ENCODE measurements at places on chromosomes 3 and 15.

- DNase-seq = no peak
These were observed 32.7 kb downstream of the UBXN7 start for GRCh38 chr3:196399485-196399945.

- no peak for DNase-seq
These were observed 13.4 kb downstream of the LRIG1 start for GRCh38 chr3:66487465-66487864.

GRCh38 chr15:79994615-79995014 is 23.6 kb upstream of the BCL2A1 start:
- no peak for DNase-seq

DNA sequence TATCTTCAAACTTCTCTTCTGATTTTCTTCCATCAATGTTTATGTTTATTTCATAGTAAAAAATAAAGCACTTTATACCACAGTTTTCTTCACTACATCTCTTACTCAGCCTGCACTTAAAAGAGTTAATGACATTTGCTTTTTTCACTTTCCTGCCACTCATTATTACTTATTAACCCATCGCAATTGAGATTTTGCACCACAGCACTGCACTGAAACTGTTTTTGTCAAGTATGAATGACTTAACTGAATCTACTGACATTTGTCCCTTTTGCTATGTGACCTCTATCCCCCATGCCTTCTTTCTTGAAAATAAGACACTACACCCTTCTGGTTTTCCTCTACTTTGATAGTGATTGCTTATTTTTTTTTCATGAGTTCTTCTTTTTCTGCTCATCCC is 739.7 kb upstream of the DPPA4 start:
- no peak for DNase-seq

DNA sequence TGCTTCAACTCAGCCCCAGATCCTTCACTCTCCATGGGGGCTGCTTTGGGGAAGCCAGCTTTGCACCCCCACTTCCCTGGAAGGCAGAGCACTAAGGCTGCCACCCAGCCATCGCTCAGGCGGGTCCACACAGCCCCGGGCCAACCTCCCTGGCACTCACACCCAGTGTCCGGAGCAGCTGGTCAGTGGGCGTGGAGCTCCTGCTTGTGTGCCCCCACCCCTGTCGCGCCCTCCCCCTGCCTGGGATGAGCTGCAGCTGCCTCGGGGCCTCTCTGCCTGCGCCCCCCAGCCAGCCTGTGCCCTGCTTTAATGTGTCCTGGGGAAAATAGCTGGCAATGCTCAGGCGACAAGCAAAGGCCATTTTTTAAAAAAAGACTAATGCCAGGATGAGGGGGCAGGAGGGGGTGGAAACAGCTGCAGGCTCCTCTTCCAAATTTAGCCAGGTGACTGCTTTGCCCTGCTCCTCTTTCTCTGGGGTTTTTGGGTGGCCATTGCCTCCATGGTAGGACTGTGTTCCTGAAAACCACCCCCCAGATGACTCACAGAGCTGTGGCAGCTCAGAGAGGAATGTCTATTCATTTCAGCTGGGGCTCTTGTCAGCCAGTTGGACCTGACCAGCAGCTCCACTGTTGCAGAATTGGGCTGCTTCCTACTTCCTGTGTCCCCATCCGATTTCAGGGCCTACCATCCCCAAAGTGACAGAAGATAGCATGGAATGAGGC is 65.0 kb downstream of the CEMIP start:
- no peak for DNase-seq

GRCh38 chr15:50183112-50183794 is 1.3 kb downstream of the SLC27A2 start:
- DNase-seq = no peak

- no peak for DNase-seq
These were observed 31.6 kb downstream of the TSC22D2 start for GRCh38 chr3:150439657-150440056.

GRCh38 chr3:76463501-76463900 is 576.4 kb upstream of the ROBO2 start:
- DNase-seq = no peak

DNA sequence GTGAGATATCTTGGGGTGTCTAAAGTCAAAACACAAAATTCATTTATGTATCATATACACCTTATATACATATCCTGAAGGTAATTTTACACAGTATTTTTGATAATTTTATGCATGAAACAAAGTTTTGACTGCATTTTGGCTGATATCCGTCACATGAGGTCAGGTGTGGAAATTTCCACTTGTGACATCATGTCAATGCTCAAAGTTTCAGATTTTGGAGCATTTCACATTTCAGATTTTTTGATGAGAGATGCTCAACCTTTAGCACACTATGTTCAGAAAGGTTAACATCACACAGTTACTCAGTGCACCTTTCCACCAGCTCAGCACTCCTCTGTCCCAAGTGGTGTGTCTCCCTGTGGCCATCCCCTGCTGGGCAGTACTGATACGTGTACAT is 37.7 kb upstream of the CPB1 start:
- DNase-seq = no peak

DNA sequence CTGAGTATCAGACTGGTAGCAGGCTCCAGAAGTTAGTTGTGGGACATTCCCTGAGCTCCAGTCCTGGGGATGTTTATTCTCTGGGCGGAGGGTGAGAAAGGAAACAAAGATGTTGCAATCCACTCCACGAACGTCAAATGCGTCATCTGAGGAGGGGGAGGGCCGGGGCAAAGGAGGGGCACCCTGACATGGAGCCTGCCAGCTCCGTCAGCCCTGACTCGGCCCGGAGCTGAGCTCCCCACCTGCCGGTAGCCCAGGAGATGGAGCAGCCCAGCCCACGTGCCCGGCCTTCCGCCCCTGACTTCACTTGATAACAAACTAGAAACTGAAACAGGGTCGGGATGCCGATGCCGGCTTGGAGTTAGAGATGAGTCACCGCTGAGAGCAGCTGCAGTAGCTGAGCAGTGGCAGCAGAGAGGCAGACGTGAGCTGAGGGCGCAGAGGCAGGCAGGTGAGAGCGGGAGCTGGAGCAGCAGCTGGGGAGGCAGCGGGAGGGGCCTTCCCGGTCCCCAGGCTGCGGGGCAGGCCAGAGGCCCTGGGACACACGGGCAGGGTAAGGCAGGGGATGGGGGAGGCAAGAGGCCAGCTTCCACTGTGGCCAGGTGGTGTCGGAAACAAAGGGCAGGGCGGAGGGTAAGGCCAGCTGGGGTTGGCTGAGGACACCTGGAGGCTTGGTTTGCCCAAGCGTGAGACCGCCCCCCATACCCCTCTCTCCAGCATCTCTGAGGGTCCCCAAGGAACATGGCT is at the start of gene ISG20:
Gene ISG20, plus strand, starts transcription at position 391 of the 747 bp plus-strand sequence. Its CDS starts 351 bp downstream, at position 742.
- peak; percentile 78 for DNase-seq

GRCh38 chr15:81336568-81336967 is 12.6 kb upstream of the STARD5 start:
- no peak for DNase-seq

DNA sequence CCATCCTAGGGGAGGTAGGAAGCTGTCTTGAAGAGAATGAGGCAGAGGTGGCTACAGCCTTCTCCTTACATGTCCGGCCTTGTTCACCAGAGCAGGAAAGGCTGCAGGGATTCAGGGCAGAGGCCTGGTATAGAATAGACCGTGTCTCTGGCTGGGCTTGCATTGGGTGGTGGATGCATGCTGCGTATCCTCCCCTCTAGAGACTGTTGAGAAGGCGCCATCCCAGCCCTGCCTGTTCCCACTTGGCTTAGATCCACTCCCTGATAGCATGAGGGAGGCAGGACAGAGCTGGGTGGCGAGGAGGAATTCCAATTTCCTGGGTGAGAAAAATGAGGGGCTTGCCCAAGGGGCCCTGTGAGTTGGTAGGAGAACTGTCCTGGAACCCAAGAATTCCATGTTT is 57.5 kb downstream of the CORO2B start:
- no peak for DNase-seq

- DNase-seq = no peak
These were observed 79.0 kb downstream of the SERPINI1 start for GRCh38 chr3:167814441-167814951.

GRCh38 chr3:187741403-187742350 is 3.6 kb downstream of the BCL6 start:
- DNase-seq = no peak

DNA sequence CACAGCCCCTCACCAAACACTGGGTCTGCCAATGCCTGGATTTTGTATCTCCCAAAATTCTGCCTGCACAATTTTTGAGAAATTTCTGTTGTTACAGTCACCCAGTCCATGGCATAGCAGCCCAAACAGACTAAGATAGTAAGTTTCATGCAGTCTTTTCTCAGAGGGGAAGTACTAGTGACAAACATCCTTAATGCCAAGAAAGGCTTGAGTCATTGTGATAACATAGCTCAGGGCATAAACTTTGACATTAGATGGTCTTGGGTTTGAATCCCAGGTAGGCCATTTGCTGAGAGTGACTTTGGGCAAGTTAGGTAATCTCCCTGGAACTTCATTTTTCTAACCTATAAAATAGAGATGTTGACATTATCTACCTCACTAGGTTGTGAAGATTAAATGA is 36.1 kb upstream of the PFN2 start:
- DNase-seq = no peak

GRCh38 chr3:164730815-164731360 is 347.4 kb downstream of the SI start:
- no peak for DNase-seq

DNA sequence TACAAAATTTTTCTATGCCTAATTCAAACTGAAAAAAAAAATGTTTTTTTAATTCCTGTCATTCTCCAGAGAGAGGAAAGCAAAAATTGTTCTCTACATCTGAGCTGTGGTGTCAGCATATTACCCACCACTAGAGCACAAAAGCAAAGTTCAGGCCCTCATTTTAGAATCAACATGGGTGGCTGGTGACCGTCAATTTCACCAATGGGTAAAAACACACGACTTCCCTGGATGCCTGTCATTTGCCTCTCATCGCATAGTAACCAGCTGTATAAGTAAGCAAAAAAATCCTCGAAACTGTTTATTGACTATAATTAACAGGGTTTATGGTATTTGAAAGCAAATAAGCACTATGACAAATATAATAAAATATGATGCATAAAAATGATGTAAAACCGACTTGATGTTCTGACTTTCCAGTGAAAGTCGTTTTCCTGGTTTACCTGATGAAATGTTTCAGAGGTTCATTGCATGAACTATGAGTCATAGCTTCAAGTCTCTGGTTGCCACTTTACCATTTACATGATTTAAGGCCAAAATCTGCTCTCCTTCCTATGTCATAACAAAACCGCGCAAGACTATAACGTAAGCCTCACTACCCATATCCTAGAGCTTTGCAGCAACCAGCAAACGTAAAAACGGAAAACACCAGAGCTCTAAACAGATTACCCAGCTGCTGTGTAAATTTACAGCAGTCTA is 60.5 kb downstream of the THBS1 start:
- DNase-seq = no peak

GRCh38 chr3:196423044-196423781 is 9.0 kb downstream of the UBXN7 start:
- no peak for DNase-seq

GRCh38 chr15:25439369-25439836 is 579 bp upstream of the UBE3A start:
- no peak for DNase-seq

- no peak for DNase-seq
These were observed 258.8 kb downstream of the PLOD2 start for GRCh38 chr3:145902166-145902565.

GRCh38 chr3:14213066-14213774 is 34.6 kb downstream of the LSM3 start:
- no peak for DNase-seq

- no peak for DNase-seq
These were observed 235.5 kb downstream of the UBE2E2 start for GRCh38 chr3:23438657-23439056.

DNA sequence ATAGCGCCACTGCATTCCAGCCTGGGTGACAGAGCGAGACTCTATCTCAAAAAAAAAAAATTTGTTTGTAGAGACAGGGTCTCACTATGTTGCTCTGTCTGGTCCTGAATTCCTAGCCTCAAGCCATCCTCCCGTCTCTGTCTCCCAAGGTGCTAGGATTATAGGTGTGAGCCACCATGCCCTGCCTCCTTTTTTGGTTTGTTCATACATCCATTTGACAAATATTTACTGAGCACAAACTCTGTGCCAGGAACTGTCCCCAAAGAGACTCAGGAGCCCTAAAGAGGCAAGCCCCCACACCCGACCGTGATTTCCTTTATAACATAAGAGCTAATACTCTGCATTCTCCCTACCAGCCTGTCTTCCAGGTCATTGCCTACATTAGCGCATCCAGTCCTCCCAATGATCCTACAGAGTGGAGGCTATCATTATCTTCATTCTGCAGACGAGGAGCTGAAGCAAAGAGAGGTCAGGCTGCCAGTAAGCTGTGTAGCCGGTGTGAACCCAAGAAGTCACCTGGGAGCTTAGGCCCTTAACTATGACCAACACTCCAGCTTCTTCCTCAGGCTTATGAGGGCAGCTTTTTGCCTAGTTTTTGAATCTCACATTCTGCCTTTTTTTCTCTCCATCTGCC is 6.3 kb upstream of the PXK start:
- no peak for DNase-seq

- DNase-seq = no peak
These were observed 18.0 kb upstream of the SLTM start for GRCh38 chr15:58951388-58952007.

- DNase-seq = no peak
These were observed 240.0 kb upstream of the CFAP20DC start for GRCh38 chr3:59289831-59290230.

DNA sequence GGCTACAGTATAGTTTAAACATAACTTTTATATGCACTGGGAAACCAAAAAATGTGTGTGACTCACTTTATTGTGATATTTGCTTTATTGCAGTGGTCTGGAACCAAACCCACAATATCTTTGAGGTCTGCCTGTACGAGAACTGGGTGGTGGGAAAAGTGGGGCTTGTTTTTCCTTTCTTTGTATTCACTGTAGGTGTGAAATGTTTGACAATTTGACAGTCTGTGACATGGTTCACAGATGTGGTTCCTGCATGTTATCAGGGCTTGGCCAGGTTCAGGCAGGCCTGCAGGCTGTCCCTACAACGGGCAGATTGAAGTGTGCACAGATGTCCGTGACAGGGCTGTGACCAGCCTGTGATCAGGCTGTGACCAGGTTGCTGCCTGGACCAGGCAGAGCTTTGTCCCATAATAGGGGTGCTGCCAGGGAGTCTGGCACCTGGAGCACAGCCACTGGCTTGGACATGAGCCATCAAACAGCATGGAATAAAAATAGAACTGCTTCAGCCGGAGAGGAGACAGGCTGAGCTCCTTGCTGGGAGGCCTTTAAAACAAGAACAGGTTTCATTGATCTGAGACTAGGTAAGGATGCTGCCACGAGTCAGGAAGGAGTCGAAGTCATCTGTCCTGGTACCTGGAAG is 61.0 kb downstream of the KLF13 start:
- DNase-seq = no peak

All from type B pancreatic cell (in vitro differentiated cells).